ENCODE measurements at places on chromosomes 6 and 20. TPM values are rescaled to one million over a fixed set of nuclear protein-coding genes. Genes with fewer than 3 reads are reported as not detected.

DNA sequence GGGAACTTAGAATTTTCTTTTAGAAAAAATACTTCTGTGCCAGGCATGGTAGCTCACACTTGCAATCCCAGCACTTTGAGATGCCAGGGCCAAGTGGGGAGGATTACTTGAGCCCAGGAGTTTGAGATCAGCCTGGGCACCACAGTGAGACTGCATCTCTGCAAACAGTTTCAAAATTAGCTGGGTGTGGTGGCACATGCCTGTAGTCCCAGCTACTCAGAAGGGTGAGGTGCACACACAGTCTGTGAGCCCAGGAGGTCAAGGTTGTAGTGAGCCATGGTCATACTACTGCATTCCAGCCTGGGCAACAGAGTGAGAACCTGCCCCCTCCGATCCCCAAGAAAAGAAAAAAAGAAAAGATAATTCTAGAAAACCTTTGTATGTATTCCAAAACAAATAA, 346.0 kb upstream of the KCNQ5 start:
- no peaks in the 10 kb centered on the region for H3K4me1 ChIP-seq
- H3K27ac ChIP-seq: no peak overlapping the region

- no peaks in the 10 kb centered on the region for H3K36me3 ChIP-seq
- no peaks in the 10 kb centered on the region for H3K4me1 ChIP-seq
- no peak overlapping the region for H3K4me3 ChIP-seq
- no peak for DNase-seq
These were observed 117.6 kb upstream of the RNF24 start for GRCh38 chr20:4132956-4133355.

DNA sequence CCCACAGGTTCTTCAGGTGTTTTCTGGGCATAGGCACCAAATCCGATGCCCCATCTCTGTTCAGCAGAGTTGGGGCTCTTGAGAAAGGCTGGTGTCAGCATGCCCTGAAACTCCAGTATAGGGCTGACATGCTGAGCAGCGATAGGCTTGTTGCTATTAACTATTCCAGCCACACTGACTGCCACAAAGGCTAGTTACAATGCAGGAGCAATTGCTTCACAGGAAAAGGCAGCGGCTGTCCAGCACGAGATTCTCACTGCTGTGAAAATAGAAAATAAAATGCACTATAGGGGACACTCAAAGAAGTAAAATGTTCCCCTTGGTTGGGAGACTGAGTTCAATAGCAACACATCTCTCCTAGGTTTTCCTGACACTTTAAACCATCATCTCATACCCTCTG, 112.4 kb downstream of the BFSP1 start:
- no peak overlapping the region for H3K4me3 ChIP-seq
- H3K27ac ChIP-seq: no peak overlapping the region
- H3K36me3 ChIP-seq: no peaks in the 10 kb centered on the region
- no peaks in the 10 kb centered on the region for H3K27me3 ChIP-seq

RAET1L gene
- total RNA-seq: 0.43 TPM

- no peak for DNase-seq
- H3K36me3 ChIP-seq: no peaks in the 10 kb centered on the region
- peaks cover 13% of the 10 kb centered on the region for H3K4me1 ChIP-seq
- H3K27ac ChIP-seq: no peak overlapping the region
- no peak overlapping the region for H3K4me3 ChIP-seq
These were observed 6.2 kb downstream of the LMBRD1 start for GRCh38 chr6:69790629-69791028.

- DNase-seq: no peak
- no peaks in the 10 kb centered on the region for H3K36me3 ChIP-seq
- no peak overlapping the region for H3K4me3 ChIP-seq
- H3K4me1 ChIP-seq: no peaks in the 10 kb centered on the region
These were observed 5.4 kb downstream of the NKX2-4 start for GRCh38 chr20:21391972-21392352.

DNA sequence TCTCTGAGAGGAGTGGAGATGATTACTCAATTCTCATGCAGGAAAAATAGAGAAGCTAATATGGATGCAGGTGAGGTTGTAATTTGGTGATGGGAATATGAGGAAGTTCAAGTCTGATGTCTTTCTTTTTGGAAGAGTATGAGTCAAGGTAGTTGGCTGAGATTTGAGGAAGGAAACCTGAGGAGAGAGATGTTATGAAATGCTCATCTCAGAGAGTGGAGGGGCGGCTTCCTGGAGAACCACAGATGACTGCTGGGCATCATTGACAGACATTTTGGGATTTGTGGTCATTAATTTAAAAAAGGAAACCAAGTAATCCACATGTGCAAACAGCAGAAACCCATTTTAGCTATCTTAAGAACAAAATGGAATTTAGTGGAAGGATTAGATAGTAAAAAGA, 72.5 kb upstream of the UST start:
- no peaks in the 10 kb centered on the region for H3K27me3 ChIP-seq
- H3K4me1 ChIP-seq: no peaks in the 10 kb centered on the region
- H3K27ac ChIP-seq: no peak overlapping the region
- no peaks in the 10 kb centered on the region for H3K36me3 ChIP-seq

PRSS16 gene
- total RNA-seq: 7.9 TPM

GRCh38 chr20:21232546-21233280, 70.4 kb upstream of the XRN2 start:
- peaks cover 9% of the 10 kb centered on the region for H3K4me1 ChIP-seq
- H3K4me3 ChIP-seq: no peak overlapping the region
- H3K36me3 ChIP-seq: no peaks in the 10 kb centered on the region
- H3K27ac ChIP-seq: no peak overlapping the region

GRCh38 chr6:137518386-137518983, 24.3 kb upstream of the OLIG3 start:
- no peak overlapping the region for H3K4me3 ChIP-seq
- H3K27ac ChIP-seq: no peak overlapping the region
- H3K4me1 ChIP-seq: no peaks in the 10 kb centered on the region
- no peak for DNase-seq

VEGFA gene
- 6.1 TPM for total RNA-seq

DNA sequence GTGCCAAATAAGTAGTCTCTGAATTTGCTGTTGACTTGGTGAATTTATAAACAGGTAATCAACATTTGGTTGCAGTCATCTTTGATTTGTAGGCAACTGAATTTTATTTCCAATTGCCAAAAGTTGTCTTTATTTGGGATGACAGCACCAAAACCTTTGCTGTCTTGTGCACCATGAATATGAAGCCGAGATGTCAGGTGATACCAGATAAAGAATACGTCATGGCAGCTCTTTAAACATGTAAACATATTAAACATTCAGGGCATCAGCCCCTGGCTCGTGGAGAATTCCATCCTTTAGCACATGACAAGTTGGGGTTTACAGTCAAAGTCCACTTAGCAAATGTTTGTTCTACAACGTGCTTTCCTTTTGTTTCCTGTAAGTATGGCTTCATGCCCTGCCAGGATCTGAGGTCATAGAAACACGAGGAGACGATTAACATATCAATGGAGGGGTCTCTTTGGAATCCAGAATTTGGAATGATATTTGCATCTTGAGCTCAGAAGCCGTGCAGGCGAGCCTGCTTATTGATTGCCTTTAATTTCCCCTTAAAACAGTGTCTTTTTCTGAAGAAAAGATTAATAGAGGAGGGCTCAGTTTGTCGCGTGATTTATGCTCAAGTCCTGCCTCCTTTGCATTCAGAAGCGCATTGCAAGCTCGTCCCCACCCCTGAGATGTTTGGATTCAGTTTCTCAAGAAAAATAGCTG, 170.2 kb upstream of the ZNF217 start:
- DNase-seq: no peak
- no peak overlapping the region for H3K27ac ChIP-seq
- H3K27me3 ChIP-seq: no peaks in the 10 kb centered on the region

- no peaks in the 10 kb centered on the region for H3K4me1 ChIP-seq
- no peak overlapping the region for H3K4me3 ChIP-seq
- no peaks in the 10 kb centered on the region for H3K27me3 ChIP-seq
- H3K36me3 ChIP-seq: no peaks in the 10 kb centered on the region
- no peak for DNase-seq
- H3K27ac ChIP-seq: no peak overlapping the region
These were observed 386.9 kb upstream of the HSF2 start for GRCh38 chr6:122012578-122012977.

DNA sequence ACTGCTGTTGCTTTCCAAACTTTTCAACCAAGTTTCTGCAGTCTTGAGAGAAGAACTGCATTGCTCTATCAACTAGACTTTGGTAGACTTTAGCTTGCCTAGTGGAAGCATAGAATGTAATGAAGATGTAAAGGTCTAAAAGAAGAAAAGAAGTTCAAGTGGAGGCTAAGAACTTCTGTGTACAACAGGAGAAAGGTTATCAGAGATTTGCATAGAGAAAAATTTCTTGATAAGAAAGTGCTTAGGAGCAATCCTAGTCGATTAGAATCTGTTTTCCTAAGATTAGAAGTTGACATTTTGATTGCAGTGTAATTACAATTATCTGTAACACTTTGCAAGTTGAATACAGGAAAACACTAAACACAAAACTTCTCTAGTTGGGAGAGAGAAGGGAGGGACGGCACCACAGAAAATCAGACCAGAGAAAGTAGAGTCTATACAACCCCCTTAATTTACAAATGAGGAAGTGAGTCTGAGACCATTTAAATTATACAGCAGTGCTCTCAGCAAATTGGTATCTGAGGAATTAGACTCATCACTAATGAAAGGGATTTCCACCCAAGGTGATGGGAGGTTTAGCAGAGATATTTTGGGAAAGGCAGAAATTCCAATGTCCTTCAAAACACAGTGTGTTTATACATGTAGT, 194.3 kb upstream of the MARCKS start:
- DNase-seq: no peak
- H3K27me3 ChIP-seq: no peaks in the 10 kb centered on the region
- no peaks in the 10 kb centered on the region for H3K36me3 ChIP-seq
- no peaks in the 10 kb centered on the region for H3K4me1 ChIP-seq
- H3K4me3 ChIP-seq: no peak overlapping the region
- H3K27ac ChIP-seq: no peak overlapping the region

PPP1R14C gene
- 27.1 TPM for total RNA-seq

DNA sequence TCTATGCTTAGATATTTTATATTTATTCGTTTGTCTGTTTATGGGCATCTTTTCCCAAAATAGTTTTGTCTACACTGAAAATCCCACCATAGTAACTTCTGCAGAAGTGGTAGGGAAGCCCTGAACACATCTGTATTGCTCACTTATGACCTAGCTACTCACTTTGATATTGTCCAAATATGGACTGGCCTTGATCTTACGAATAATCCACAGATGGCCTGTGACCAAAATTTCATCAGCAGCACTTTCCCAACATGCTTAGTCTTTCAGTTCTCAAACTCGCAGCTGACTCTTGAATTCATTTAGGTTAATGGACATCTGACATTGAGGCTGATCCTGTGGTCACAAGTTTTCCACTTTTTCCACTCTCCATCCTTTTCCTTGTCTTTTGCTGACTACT, 80.8 kb upstream of the BEND3 start:
- H3K36me3 ChIP-seq: no peaks in the 10 kb centered on the region
- H3K27ac ChIP-seq: no peak overlapping the region
- no peaks in the 10 kb centered on the region for H3K27me3 ChIP-seq
- no peaks in the 10 kb centered on the region for H3K4me1 ChIP-seq
- no peak overlapping the region for H3K4me3 ChIP-seq

ASIP gene
- 2.1 TPM for total RNA-seq
